ENCODE measurements at places on chromosomes 1 and 21.

DNA sequence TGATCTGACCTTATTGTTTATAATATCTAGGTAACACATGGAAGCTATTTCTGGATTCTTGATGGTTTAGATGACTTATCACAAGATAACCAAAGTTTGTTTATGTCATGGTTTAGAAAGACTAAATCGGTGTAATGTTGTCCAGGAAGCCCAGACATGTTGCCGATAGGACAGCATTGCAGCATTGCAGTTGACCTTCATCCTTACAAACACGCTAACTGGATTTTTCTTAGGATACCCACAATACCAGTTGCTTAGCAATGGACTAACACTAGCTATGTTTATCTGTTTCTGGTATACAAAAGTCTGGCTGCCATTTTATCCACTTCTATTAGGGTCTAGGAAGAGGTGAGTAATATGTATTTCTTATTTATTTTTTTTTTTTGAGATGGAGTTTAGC, 11.7 kb upstream of the DPH5 start:
- DNase-seq, result no peak

DNA sequence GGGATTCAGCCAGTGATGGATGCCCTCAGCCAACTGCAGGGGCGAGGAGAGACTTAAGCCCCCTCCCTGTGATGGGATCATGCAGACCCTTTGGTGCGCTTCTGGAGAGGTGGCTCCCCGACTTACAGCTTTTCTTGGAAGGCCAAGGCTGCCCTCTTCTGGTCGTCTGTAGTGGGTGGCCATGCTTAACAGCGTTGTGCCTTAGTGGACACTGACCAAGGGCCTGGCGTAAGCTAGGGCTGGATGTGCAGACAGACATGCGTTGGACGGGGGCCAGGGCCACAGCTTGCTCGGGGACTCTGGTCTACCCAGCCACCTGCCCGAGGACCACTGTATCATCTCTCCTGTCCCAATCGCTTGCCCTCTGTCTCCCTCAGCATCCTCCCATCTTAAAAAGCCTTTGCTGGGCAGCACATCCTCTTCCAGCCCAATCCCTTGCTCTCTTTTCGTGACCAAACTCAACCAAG, 5.5 kb downstream of the AZIN2 start:
- DNase-seq, result no peak

DNA sequence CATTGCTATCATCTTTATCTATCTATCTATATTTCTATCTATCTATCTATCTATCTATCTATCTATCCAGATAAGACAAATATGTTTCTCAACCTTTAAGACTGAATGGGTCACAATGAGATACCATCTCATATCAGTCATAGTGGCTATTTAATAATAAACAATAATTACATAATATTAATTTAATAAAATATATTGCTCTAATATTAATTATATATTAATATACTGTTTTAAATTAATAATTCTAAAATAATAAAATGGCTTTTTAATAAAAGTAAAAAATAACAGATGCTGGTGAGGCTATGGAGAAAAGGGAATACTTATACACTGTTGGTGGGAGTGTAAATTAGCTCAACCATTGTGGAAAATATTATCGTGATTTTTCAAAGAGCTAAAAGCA, 13.0 kb upstream of the PLPPR4 start:
- DNase-seq, result no peak

- DNase-seq, result no peak
Observed at GRCh38 chr1:201391651-201392511, 7.2 kb downstream of the LAD1 start.

DNA sequence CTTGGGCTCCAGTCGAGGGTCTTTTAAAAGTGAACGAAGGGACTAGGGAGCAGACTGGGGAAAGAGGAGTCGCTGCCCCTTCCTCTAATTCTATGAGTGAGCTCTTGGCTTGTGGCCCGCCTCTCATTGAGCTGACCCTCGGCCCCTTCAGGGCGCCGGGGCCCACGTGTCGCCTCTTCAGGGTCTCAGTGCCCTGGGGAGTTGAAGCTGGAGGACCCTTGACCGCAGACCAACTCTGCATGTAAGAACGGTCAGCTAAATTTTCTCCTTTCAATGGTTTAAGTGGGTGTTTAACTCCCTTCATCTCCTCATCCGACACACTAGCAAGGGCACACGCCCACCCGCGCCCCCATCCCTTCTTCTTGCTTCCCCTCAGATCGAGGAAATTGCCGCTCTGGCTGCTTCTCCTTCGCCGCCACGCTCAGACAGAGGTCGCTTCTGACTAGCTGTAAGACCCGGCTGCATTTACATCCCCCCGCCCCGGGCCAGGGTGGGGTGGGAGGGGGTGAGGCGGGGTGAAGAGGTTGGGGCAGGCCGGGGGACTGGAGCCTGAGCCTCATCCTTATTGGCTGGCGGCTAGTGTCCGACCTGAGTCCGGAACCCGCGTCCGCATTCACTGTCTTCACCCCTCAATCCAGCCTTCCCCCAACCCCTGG, 10.9 kb downstream of the NR5A2 start:
- no peak for DNase-seq

GRCh38 chr1:47682786-47683350, 245.0 kb downstream of the FOXD2 start:
- no peak for DNase-seq

GRCh38 chr1:53467391-53467790, 8.2 kb downstream of the DMRTB1 start:
- no peak for DNase-seq

GRCh38 chr1:159040206-159040605, 30.5 kb downstream of the IFI16 start:
- no peak for DNase-seq
